ENCODE measurements at places on chromosomes 12 and 14.

- DNase-seq = no peak
Observed at GRCh38 chr12:31325524-31325875, 450 bp downstream of the SINHCAF start.

DNA sequence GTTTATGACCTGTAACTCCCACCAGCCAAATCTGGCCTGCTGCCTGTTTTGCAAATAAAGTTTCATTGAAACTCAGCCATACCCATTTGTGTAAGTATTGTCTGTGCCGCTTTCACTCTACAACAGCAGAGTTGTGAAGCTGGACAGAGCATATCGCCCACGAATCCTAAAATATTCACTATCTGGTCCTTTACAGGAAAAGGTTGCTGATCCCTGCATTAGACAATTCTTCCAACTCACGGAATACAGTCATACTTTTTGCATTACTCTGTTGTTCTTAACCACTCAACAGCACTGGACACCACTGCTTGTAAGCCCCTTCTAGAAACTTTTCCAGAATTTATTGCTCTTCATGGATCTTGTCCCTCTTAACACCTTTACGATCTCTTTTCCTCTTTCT is 435.4 kb downstream of the EGLN3 start:
- DNase-seq = no peak

- no peak for DNase-seq
Observed at GRCh38 chr12:131153956-131154355, 200.2 kb downstream of the ADGRD1 start.

DNA sequence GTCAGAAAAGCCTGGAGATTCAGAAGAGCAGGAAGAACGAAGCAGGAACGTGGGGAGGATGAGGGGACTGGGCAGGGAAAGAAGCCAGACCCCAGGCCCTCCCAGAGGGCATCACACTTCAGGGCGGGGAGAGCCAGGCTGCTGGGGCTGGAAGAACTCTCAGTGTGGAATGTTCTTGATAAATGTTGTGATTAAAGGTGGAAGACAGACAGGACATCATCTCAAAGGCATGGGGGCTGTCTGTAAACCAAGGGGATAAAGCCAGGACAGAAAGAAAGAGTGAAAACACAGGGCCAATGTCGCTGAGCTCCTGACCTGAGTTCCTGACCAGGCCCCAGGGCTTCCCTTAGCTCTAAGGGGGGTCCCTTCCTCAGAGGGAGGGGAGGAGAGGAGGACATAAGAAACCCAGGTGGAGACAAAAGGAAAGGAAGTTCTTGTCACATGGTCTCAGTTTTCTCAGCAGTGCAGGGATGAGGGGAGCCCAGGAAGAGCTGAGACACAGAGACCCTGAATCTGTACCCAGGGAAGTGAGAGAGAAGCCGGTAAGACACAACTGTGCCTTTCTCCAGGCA is 56.3 kb downstream of the SETD3 start:
- DNase-seq = no peak

DNA sequence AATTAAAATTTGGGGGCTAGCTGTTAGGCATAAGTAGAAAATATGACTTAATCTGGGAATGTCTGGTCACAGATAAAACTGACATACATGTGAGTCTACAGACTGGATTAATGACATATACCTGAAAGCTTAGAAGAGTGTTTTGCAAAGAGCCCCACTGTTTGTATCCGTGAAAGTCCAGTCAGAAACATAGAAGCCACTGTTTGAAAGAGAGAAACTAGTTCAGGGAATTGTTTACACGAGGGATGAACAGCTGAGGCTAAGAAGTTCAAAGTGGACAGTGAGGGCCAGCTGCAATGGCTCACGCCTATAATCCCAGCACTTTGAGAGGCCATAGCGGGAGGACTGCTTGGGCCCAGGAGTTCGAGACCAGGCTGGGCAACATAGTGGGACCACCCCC is 36.2 kb upstream of the SGPP1 start:
- DNase-seq = no peak

DNA sequence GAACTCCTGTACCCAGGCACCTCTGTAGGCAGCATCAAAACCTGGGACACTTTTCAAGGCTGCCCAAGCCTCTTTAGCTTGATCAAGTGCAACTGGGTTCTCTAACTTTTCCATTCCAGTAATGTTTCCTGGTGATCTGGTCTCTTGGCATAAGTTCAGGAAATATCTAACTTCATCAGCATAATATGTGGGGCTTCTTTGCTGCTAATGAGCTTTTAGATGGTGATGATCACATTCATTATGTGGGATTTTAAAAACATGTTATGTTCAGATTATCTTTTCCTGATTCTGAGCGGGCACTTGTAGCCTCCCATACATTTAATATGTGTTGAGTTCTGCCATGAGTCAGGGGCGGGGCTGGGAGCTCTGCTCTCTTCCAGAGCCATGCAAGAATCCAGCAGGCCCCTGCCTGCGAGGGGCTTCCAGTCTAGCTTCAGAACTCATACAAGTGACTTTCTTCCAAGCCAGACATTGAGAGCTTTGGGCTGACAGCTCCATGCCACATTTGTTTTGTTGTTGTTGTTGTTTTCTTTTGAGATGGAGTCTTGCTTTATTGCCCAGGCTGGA is 39.5 kb upstream of the RIN3 start:
- no peak for DNase-seq

GRCh38 chr14:77641534-77642341 is 25.3 kb upstream of the SPTLC2 start:
- peak; percentile 48 for DNase-seq

- no peak for DNase-seq
Observed at GRCh38 chr12:69278814-69279782, 39.7 kb downstream of the CPSF6 start.

DNA sequence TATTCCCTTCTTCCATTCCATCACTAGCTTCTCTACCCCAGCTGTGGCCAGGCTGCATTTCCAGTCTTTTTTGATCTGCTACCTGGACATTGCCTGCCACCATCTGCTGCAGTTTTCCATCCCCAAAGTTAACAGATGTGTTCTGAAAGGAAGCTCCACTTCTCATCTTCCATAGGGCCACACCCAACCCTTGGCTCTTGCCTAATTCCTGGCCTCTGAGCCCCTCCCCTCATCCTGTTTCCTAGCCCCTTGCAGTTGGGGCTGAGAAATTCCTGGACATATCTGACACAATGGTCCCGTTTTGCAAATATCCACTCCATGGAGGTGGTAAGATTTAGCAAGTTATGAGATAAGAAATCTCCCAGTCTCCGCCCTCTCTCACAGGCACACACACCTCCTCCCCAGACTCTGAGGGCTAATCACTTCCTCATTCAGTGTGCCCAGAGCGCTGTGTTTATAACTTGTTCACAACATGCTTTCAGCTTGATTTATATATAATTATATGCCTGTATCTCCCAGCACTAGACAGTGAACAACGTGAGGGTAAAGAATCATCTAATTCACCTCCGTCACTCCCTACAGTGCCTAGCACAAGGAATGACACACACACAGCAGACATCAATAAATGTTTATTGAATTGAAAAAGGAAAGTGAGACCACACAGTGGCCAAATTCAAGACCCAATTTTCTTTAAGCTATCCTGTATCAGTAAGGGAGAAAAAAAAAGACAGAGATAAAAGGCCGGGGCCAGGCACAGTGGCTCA is 13.4 kb downstream of the SMUG1 start:
- peak; percentile 15 for DNase-seq

GRCh38 chr12:96652870-96653269 is 163.5 kb downstream of the CFAP54 start:
- DNase-seq = no peak

DNA sequence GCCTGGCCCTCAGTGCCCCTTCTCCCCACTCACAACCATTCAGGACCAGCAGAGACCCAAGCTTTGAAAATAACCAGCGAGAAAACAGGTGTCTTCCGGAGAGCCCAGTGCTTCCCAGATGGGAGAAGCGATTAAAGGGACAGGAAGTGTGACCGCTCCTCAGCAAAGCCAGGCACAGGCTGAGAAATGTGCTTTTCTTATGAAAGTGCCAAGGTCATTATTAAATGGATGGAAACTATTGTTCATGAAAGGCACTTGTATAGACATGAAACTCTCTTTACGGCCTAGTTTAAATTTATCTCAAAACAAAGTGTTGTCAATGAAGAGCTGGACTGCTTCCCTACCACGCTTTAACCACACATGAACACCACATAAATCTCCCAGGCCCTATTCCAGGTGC is 210.4 kb downstream of the SPTSSA start:
- DNase-seq = no peak

DNA sequence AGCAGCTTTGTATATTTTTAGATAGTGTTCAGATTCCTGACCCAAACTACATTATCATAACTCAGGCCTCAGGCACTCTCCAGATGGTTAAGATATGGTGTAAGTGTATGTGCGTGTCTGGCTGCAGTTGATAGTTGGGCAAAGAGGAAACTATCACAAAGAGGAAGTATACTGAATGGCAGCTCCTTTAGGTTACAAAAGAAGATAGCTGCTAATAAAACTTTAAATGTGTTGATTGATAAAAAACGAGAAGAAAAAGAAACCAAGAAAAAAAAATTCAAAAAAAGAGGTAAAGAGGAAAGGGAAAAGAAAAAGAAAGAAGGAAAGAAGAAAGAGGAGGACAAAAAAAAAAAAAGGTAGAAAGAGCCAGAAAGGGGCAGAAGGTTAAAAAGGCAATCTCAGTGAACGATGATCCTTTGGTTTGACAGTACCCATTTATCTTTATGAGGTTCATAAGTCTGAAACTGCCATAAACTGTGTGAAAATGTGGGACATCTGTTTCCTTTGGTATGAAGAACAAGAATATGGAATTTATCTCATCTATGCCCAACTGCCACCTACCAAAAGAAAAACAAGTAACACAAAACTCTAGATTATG is 42.2 kb downstream of the TAOK3 start:
- peak; percentile 40 for DNase-seq

DNA sequence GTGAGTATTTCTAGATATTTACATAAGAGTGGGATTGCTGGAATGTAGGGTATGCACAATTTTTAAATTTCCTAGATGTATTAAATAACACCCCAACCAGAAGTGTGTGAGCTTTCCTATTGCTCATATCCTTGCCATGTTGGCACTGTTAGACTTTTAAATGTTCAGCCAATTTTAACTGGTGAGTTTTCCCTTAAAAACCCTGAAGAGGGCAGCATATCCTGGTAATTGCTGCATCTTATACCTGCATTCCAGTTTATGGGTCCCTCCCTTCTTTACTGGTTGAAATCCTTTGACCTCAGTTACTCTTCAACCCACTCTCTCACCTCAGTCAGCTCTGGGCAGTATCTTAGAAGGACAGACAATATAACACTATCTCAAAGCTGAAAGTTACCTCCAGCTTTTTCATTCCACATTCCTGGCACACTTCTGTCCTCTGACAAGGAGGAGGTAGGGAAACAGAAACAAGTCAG is 270.6 kb downstream of the PAWR start:
- DNase-seq = no peak

GRCh38 chr14:26820138-26820537 is 222.3 kb upstream of the NOVA1 start:
- DNase-seq = no peak

DNA sequence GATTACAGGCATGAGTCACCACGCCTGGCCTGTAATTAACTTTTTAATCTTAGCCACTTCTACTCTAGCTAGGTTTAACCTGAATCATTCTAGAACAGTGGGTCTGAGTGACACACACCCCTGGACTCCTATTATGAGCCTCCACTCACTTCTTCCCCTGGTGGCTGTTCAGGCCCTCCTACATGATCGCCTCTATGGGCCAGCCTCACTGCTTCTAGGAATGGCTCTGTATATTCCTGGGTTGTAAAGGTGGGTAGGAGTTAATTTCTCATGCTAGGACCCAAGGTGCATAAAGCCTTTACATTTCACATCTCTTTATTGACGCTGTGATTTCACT is 8.0 kb upstream of the RNU6-8 start:
- no peak for DNase-seq

GRCh38 chr12:131011165-131012079 is 57.7 kb downstream of the ADGRD1 start:
- no peak for DNase-seq

DNA sequence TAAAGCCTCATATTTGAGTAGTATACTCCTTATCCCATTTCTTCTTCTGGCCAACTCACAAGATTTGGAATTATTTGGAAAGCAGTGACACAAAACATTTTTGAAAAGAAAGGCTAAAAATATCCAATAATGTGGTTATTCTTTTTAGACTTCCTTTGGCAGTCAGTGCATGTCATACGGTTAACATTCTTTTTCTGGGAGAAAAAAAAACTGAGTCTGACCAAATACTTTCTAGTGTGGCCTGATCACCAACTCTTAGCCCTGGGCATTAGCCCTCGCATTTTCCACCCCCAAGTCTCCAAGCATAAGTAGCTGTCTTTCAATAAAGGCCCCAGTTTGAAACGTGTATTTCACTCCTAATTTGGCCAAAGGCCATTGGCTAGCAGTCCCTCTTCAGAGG is 5.9 kb downstream of the RASSF3 start:
- DNase-seq = no peak

DNA sequence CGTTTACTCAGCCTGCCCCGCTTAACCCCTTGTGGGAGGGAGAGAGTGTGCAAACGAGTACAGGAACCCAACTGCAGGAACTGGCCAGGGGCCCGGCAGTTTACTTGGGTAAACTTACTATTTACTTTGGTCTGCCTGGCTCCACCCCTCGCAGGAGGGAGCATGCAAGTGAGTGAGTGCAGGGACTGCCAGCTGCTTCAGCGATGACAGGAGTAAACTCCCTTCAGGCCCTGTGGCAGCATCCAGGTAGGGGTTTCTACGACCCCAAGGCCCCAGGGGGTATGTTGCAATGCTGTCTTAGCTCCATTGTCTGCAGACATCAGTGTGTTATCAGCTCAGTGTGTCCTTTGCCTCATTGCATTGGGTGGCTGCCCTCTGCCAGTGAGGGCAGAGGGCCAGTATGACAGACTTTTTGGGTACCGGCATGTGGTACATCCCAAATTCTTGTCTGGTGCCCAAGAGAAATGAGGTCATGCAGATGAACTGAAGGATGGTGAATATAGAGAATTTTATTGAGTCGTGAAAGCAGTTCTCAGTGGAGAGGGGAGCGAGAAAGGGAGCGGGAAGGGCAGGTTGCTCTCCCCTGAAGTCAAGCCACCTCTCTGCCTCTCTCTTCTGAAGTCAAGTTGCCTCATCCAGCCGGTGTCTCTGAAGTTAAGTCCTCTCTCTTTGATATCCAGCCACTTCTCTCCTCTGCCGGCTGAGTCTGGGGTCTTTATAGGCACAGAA is 181.8 kb downstream of the FUT8 start:
- DNase-seq = no peak

DNA sequence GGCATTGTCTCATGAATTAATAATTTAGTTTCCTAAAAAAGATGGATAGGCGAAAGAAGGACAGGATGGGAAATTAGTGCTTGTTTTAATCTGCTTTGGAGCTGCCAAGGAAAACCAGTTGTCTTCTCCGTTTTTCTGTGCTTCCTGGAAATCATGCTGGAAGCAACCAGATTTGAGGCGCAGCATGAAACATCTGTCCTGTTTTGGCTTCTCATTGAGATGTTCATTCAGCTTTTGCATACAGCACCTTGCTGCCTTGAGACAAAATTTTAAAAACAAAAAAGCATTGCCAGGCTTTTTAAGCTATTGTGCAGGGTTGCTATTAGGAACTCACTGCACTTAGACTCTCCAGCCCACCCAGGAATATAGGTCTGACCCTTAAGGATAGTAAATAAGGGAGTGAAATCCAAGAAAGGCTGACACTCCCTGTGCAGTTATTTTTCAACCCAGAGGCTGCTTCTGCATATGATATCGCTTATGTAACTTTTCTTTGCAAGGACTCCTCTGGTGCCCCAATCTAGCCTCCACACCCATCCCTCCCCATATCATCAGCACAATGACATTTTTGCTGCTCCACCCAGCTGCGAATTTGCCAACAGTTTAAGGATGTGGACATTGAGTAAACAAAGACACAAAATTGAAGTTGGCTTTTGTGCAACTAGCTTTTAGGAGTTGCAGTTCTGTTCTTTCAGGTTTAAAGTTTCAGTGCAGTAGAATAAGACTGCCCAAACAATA is 46.9 kb upstream of the MDM1 start:
- DNase-seq = no peak

All from naive B cell (primary cell).